ENCODE measurements at places on chromosomes 4 and X. TPM values are rescaled to one million over a fixed set of nuclear protein-coding genes. Genes with fewer than 3 reads are reported as not detected.

DNA sequence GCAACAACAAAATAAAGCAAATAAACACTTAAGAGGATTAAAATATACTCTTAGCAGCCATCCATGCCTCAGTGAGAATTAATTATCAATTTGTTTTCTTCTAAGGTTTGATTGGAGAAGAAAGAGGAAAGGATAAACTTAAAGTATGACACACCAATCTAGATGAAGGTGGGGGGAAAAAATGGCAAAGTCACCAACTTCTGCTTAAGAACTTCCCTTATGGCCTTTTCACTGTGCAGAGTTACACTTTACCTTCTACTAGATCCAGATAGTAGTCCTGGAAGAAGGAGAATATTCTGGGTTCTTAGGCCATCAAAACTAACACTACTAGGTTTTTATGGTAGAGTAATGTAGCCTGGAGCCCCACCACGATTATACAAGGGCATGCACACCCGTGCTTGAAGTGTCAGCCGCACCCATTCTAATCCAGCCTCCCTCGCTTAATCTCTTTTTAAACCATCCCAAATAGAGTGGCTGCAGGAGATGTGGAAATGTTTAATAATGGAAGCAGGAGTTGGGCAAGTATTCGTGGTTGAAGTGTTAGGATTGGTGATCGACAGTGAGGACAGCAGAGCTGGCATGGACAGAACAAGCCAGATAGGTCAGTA, 14.1 kb downstream of the ENPEP start:
- DNase-seq = no peak

- DNase-seq = no peak
Measured at GRCh38 chr4:151584101-151584500, 175.1 kb downstream of the FHIP1A start.

- DNase-seq = no peak
Measured at GRCh38 chr4:88230461-88230891, 53.9 kb downstream of the PPM1K start.

DNA sequence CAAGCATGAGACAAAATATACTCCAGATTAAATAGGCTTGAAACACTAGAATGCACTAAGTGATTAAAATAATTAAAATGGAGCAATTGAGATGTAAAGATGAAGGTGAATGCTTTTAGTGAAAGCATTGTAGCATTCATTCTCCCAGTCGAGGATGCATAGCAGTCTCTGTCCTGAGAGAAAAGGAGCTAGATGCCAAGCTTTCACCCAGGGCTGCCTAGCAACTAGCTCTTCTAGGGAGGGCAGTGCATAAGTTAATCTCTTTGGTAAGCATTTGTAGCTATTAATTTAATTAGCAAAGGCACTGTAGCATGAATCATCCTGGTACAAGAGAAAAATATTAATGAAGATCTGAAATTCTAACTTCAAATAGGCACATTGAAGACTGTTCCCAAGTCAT, 1014.8 kb downstream of the C4orf33 start:
- no peak for DNase-seq

DNA sequence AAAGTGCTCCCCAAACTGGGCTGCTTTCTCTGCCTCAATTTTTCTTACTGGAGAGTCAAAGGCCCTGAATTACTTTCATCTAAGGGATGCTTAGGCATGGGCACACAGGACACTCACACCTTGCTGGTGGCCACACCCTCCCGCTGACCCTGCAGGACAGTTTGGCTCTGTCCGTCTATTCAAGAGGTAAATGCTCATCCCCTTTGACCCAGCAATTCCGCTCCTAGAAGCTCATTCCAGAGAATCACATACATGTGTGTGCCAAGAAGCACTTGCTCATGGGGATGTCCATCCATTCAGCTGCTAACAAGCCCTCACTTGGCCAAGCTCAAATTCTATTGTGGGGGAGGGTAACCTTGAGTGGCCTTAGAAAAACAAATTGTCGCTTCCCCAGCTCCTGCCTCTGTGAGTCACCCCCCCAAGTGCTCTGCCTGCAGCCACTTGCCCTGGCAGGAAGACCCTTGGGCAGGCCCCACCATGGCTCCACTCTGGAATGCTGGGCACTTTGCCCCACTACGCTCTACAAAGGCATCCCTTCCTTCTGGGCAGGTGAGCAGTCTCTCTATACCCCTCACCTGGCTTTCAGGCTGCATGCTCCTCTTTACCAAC, 54.5 kb downstream of the HTRA3 start:
- DNase-seq = no peak

- no peak for DNase-seq
Measured at GRCh38 chr4:4472344-4472958, 69.4 kb downstream of the STX18 start.

GRCh38 chr4:152304220-152304619, 231.7 kb downstream of the FBXW7 start:
- DNase-seq = no peak

- no peak for DNase-seq
Measured at GRCh38 chr4:56799161-56799759, 22.2 kb downstream of the SPINK2 start.

DNA sequence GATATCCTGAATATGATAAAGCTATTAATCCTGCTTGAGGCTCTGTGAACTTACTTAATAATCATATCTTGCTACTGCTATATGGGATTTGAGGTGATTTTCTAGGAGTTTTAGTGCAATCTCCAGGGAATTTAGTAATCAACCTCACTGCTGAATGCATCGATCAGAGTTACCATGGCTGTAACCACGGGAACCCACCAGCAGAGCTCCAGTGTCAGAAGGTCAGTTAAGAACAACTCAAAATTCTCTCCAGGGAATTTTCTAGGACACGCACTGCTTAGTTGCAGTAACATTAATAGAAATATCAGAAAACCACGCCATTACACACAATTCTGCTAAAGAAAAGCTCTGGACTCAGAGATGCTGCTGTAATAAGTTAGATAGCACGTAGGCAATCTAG, 1477.2 kb upstream of the TENM3 start:
- no peak for DNase-seq

DNA sequence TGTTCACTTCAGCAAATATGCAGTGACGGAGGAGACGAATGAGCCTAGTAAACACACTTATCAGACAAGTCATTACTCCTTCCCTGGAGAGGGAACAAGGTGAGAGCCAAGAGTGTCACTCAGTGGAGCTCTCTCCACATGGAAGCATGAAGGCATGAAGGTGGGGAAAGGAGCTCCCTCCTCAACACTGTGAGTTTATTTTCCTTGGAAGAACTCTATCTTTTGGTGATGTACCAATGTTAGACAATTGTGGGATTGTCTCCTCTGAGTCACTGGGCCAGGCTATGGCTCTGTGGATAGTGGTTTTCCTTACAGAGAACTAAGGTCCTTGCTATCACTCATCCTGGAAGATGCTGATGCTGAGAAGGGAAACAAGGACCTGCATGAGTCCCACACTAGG, 200.2 kb downstream of the CPEB2 start:
- DNase-seq = no peak

Gene SYP
- 2.1 TPM for total RNA-seq

Gene IL3RA
- total RNA-seq = not detected

All from K562 (cell line).